ENCODE measurements at places on chromosomes 2 and 18.

DNA sequence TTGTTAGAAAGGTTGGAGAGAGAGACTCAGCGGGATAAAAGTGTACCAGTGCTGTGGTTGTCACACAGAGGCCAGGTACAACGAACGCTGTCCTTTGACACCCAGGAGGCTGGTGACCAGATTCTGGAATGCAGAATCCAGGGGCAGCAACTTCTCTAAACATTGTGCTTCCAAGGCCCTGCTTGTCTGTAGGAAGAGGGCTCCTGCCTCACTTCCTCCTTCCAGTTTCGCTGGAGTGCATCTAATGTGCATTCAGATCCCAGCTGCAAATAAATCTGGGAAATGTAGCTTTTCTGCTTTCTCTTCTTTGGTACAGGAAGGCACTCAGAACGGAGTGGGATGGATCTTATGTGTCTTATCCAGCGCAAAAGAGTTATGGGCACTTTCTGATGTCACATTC lies 171.8 kb upstream of the ATP5MC3 start:
- H3K4me1 ChIP-seq, result no peaks in the 10 kb centered on the region
- no peak overlapping the region for H3K27ac ChIP-seq
- no peaks in the 10 kb centered on the region for H3K36me3 ChIP-seq
- no peak overlapping the region for H3K4me3 ChIP-seq

DNA sequence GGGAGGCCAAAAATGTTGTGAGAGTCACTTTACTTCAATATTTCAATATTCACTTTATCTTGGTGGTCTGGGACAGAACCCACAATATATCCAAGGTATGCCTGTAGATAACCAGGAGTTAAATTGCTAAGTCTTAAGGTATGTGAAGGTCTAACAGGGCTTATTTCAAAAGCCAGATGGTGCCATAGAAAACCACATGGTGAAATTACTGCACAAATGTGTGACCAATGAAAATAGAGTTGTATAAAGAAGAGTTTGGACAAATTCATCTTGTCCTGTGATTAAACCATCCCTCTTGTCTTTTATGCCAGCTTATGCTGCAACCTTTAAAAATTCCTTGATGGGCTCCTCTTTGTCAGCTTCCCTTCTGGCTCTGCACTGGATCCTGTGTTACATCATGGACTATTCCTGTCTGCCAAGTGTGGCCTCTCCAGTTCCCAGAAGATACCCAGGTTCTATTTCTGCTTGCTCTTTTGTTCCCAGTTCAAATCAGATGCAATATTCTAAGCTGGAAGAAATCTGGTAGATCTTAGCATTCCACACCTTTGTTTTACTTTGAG lies 46.8 kb downstream of the ANTXR1 start:
- H3K27ac ChIP-seq, result no peak overlapping the region
- H3K4me3 ChIP-seq, result no peak overlapping the region
- H3K27me3 ChIP-seq, result no peaks in the 10 kb centered on the region
- H3K4me1 ChIP-seq, result peaks cover 28% of the 10 kb centered on the region
- H3K36me3 ChIP-seq, result peaks cover 23% of the 10 kb centered on the region

GRCh38 chr2:223416815-223417610 lies 185.1 kb downstream of the SCG2 start:
- H3K27me3 ChIP-seq, result peaks cover 3% of the 10 kb centered on the region
- peaks cover 11% of the 10 kb centered on the region for H3K4me1 ChIP-seq
- H3K36me3 ChIP-seq, result no peaks in the 10 kb centered on the region
- H3K4me3 ChIP-seq, result no peak overlapping the region
- no peak overlapping the region for H3K27ac ChIP-seq

GRCh38 chr2:11713815-11714214 lies 32.6 kb upstream of the LPIN1 start:
- DNase-seq, result no peak
- no peak overlapping the region for H3K4me3 ChIP-seq
- no peak overlapping the region for H3K27ac ChIP-seq
- H3K36me3 ChIP-seq, result no peaks in the 10 kb centered on the region
- peaks cover 26% of the 10 kb centered on the region for H3K27me3 ChIP-seq

DNA sequence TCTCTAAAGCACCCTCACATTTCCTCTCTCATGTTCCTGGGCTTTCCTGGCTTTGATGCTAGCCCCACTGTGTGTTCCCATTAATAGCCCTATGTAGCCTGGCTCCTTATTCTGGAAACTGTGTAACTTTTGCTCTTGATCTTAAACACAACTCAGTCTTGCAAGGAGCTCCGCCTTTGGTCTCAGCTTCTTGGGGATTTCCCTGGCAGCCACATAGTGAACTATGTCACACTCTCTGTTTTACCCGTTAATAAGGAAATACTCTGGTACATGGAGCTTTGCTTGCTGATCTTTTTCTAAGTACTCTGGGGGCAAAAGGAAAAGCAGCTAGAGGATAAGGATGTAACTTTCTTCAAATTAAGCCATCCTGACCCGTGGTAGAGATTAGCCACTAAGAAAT lies 259.3 kb downstream of the NEDD4L start:
- no peak overlapping the region for H3K27ac ChIP-seq
- H3K4me1 ChIP-seq, result peaks cover 14% of the 10 kb centered on the region
- DNase-seq, result no peak
- peaks cover 15% of the 10 kb centered on the region for H3K36me3 ChIP-seq

- H3K4me3 ChIP-seq, result no peak overlapping the region
- no peak overlapping the region for H3K27ac ChIP-seq
These were observed 109.7 kb upstream of the SP3 start for GRCh38 chr2:174074831-174075230.

DNA sequence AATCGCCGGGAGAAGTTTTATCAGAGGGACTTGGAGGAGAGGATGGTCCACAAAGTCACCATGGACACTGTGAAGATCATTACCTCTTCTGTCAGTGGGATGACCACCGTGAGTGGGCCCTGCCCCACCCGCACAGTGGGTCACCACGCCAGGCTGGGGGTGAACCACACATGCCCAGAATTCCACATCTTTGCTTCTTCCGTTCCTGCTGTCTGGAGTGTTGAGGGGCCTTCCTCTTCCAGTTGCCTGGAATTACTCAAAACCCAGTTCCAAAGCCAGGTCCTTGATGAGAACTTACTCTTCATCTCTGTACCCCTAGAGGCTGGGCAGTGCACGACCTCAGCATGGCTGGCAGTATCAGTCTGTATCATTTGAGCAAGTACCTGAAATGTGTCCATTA lies 22.1 kb downstream of the MROH2A start:
- no peaks in the 10 kb centered on the region for H3K4me1 ChIP-seq
- no peaks in the 10 kb centered on the region for H3K36me3 ChIP-seq
- DNase-seq, result no peak
- no peak overlapping the region for H3K4me3 ChIP-seq

- no peak for DNase-seq
- H3K4me3 ChIP-seq, result no peak overlapping the region
- no peaks in the 10 kb centered on the region for H3K27me3 ChIP-seq
- H3K36me3 ChIP-seq, result peaks cover 8% of the 10 kb centered on the region
- no peak overlapping the region for H3K27ac ChIP-seq
- peaks cover 75% of the 10 kb centered on the region for H3K4me1 ChIP-seq
These were observed 14.0 kb upstream of the COL6A3 start for GRCh38 chr2:237427769-237428506.

- peaks cover 25% of the 10 kb centered on the region for H3K36me3 ChIP-seq
- peaks cover 2% of the 10 kb centered on the region for H3K27me3 ChIP-seq
- peak; percentile 95 for DNase-seq
- peak overlapping the region; percentile 92 for H3K4me3 ChIP-seq
- peak overlapping the region; percentile 96 for H3K27ac ChIP-seq
These were observed 909 bp downstream of the TMEM87B start for GRCh38 chr2:112055730-112056625.

DNA sequence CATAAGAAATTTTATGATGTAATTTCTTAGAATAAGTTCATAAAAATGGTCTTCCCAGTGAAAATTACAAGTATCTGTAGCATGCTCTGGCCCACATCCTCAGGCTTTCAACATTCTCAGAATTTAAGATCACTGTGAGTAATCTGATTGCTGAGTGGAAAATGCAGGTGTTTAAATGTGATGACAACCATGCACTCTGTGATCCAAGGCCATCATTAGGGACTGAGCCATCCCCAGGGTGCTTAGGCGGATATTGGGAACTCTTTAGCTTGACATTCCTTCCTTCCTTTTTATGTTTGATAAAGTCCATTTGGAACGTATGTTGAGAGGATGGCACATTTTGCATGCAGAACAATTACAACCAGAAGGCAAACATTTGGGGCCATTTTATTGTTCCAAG lies 95.5 kb downstream of the ARL4C start:
- DNase-seq, result no peak
- no peaks in the 10 kb centered on the region for H3K36me3 ChIP-seq
- peaks cover 26% of the 10 kb centered on the region for H3K4me1 ChIP-seq
- H3K4me3 ChIP-seq, result no peak overlapping the region
- peaks cover 4% of the 10 kb centered on the region for H3K27me3 ChIP-seq

DNA sequence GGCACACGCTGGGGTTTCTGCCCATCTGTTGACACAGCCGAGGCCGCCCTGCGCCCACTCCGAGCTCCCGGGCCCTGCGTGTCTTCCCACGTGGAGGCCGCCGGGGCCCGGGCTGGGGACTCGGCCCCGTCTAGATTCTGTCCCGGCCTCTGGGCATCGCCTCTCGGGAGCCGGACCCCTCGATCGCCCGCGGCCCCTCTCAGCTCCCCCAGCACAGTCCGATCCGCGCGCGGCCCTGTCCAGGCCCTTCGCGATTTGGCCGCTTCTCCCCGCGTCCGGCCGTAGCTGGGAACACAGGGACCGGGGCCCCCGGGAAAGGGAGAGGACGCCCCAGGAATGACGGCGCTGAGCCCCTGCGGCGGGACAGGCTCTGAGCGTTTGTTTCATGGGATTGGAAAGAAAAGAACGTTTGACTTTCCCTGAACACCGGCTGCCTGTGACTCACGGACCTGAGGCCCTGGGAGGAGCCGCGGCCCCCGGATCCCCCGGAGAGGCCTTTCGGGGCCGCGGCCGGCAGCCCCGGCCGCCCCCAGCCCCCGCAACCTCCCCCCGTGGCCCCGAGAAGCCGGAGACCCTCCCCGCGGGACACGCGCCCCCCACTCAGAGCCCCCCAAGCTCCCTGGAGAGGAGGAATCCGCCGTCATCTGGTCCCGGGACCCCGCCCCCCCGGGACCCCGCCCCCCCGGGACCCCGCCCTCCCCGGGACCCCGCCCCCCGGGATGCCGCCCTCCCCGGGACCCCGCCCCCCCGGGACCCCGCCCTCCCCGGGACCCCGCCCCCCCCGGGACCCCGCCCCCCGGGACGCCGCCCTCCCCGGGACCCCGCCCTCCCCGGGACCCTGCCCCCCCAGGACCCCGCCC lies 62.7 kb upstream of the CTDP1 start:
- H3K4me3 ChIP-seq, result no peak overlapping the region
- no peak for DNase-seq
- no peaks in the 10 kb centered on the region for H3K36me3 ChIP-seq
- no peaks in the 10 kb centered on the region for H3K4me1 ChIP-seq

- H3K4me3 ChIP-seq, result no peak overlapping the region
- no peaks in the 10 kb centered on the region for H3K27me3 ChIP-seq
- no peaks in the 10 kb centered on the region for H3K36me3 ChIP-seq
- no peak overlapping the region for H3K27ac ChIP-seq
- no peak for DNase-seq
- H3K4me1 ChIP-seq, result no peaks in the 10 kb centered on the region
These were observed 199.3 kb upstream of the KYNU start for GRCh38 chr2:142678164-142678563.

DNA sequence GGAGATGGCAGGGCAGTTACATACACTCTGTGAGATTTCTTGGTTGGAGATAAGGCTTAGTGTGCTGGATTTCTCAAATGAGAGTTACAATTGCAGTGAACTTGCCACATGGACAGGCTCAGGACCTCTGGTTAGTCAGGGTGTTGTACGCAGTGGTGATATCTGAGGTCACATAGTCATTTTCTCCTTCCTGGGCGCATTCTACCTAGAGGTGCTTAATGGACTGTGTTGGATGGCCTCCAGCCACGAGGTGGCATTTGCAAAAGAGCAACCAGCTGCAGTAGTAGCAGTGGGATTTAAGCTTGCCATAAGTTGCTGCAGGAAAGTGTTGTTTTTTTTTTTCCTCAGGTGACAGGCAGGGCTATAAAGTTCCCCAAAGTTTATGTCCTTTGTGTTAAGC lies 173.8 kb upstream of the TMEM200C start:
- no peaks in the 10 kb centered on the region for H3K27me3 ChIP-seq
- H3K27ac ChIP-seq, result no peak overlapping the region
- no peaks in the 10 kb centered on the region for H3K36me3 ChIP-seq

DNA sequence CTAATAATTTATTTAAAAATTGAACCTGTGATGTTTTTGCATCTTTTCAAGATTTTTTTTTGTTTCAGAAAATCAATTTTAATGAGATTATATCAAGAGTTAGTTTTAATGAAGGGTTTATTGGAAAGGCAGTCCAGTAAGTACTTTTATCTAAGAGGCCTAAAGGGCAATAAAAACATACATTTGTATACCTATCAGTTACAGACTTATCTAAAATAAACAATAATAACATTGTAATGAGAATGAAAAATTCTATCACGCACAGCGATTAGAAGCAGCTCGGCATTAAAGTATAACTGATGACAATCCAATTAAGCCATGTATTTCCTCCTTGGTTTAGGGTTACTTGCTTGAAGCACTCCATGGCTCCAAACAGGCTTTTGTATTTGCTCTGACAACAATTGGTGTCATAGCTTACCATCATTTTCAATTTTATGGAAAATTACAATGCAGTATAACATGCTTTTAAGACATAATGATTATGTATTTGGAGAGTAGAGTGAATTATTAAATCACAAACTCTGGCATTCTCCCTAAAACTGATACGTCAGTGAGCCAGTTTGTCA lies 629.4 kb downstream of the TSN start:
- no peaks in the 10 kb centered on the region for H3K27me3 ChIP-seq
- H3K36me3 ChIP-seq, result no peaks in the 10 kb centered on the region
- DNase-seq, result no peak
- H3K4me3 ChIP-seq, result no peak overlapping the region

DNA sequence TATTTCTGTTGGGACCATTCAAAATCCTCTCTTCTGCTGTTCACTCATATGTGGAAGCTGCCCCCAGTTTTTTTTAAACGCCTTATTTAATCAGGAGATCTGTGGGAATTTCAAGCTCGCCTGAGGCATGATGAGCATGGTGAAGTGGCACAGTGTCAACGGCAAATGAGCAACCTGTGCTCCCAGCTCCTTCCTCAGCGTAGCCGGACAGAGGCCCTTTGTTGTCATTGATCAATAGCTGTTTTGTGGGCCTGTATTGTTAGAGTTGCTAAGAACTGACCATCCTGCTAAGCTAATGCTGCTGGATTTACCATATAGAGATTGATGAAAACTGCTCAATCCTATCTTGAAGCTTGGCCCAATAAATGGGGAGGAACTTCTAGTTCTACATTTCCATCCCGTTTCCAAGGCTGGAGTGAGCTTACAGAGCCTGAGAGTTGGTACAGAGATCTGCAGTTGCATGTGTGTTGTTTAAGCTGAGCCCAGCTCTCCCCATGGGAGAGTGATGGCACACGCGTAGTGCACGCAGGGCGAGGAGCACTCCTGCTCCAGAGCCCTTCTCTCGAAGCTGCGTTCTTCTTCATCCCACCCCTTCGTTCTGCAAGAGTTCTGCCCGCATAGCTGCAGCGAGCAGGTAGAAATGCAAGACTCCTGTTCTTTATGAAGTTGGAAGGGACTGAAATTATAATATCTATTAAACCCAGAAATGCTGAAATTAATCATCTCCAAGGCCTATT lies 108.8 kb downstream of the RTN4 start:
- H3K27me3 ChIP-seq, result peaks cover 7% of the 10 kb centered on the region
- H3K4me3 ChIP-seq, result no peak overlapping the region
- no peak for DNase-seq
- H3K4me1 ChIP-seq, result peaks cover 27% of the 10 kb centered on the region
- H3K27ac ChIP-seq, result no peak overlapping the region

Data from HFFc6 (cell line).